ENCODE measurements at places on chromosomes 13 and 19.

DNA sequence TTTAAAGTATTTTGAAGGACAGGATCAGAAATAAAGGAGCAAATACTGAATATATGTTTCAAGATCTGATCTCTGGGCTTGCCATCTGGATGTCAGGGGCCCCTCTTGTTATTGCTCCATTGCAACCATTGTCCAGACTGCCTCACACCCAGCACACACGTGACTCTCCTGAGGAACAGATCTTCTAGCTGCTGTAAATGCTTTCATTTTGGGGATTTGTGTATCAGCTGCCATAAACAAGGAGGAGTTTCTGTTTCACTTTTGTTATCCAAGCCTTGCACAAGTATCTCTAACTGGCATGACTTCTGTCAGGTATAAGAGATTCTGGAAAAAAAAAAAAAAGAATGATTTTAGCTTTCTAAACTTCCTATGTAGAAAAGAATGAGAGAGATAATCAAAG is 1624.1 kb upstream of the PRR20A start:
- no peak for DNase-seq

DNA sequence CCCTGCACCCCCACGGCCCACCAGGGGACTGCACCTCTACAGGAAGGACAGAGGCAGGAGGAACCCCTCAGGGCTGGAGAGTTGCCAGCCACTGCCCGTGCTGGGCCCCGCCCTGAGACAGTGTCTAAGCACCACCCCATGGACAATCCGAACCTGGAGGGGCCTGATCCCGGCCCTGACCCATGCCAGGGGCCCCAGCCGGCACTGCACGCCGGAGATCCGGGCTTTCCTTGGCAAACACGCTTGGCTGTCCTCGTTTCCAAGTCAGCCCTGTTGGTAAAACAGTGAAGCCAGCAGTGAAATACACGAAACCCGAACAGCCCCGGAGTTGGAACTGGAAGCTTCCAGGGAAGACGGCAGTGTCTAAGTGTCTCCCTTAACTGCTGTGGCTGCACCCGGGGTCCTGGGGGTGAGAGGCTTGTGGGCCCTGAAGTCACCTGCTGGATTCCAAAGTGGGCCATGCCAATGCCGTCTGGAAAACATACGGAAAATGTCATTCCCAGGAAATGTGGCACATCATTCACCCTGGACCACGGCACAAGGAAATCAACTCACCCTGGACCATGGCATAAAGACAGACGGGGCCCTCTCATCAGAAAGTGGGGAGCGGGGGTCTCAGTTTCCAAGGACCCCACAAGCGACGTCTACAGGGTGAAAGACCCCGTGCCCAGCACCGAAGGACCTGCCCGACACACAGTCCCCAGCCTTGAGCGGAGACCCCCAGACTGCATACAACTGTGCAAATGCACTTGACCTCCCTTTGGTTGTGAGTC is 30.9 kb downstream of the RASA3 start:
- DNase-seq, result no peak

DNA sequence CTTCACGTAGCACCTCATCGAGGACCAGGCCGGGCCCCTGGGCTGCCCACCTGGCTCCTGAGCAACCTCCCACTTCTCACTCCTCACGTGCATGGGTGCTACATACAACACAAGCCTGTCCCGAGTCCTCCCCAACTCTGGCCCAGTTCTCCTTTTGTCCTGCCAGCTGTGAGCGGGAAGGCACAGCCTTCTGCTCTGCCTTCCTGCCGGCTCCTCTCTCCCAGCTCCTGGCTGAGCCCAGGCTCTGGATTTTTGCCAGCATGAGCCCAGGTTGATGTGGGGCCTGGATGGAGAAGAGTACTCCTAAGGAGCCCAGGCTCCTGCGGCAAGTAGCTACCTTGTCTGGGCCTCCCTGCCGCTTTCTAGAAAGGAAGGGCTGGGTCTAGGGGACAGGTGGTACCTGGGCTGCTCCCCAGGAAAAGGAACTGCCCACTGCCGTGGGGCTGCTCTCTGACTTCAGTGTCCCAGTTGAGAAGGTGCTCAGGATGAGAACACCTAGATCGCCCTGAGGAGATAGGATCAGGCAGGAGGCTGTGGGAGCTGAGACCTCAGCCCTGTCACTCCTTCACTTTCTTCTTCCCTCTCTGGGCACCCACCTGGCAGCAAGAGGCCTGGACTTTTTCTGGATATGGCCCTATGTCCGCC is 23.6 kb downstream of the LYL1 start:
- DNase-seq, result no peak

- no peak for DNase-seq
Measured at GRCh38 chr19:14432791-14433553, at the start of gene PKN1. Gene PKN1, plus strand, starts transcription at chr19:14433306. Its CDS starts 216 bp downstream, at chr19:14433522.

- DNase-seq, result no peak
Measured at GRCh38 chr19:40214936-40215335, 3.2 kb downstream of the TTC9B start.

- DNase-seq, result peak; percentile 42
Measured at GRCh38 chr13:33483471-33483870, 197.9 kb upstream of the STARD13 start.
